ENCODE measurements at places on chromosomes 16 and 17. TPM values are rescaled to one million over a fixed set of nuclear protein-coding genes. Genes with fewer than 3 reads are reported as not detected.

The PRDM7 gene
- total RNA-seq: not detected

DNA sequence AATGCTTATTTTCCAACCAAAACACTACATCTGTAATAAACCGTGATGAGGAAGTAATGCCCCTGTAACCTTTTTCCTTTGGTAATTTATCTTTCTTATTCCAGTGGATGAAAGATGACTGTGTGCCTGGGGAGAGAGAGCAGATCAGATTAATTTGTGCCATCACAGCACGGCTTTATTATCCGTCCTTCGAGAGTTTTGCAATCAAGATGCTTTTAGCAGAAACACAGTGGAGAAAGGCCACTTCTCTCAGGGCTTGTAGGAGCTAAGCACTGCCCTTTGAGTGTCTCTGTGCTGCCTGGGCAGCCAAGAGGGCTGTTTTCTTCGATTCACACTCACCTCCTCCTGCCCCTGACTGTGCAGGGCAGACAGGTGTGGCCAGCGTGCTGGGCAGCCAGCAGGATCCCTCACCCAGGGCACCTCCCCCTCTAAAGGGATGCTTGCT lies 190.2 kb downstream of the PRKCA start:
- no peak overlapping the region for H3K4me3 ChIP-seq
- no peak for DNase-seq
- H3K27me3 ChIP-seq: no peaks in the 10 kb centered on the region
- H3K4me1 ChIP-seq: no peaks in the 10 kb centered on the region
- no peaks in the 10 kb centered on the region for H3K36me3 ChIP-seq
- H3K27ac ChIP-seq: no peak overlapping the region

DNA sequence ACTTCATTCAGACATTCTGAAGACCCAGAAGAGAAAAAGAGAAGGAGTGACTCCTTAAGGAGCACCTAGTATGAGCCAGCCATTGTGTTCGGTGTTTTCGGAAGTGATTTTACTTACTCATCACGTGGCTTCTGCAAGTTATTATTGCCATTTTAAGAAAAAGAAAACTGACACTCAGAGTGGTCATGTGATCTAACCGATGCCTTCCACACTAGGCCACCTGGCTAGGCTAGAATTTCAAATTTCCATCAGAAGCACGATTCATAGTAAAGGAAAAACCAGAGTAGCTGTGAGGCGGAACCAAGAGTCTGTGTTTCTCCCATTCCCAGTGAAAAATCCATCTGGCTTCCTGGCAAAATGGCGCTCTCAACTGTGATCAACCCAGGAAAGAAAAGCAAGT lies 32.0 kb downstream of the GTF3C1 start:
- H3K4me1 ChIP-seq: peaks cover 9% of the 10 kb centered on the region
- H3K27ac ChIP-seq: no peak overlapping the region
- H3K27me3 ChIP-seq: peaks cover 6% of the 10 kb centered on the region
- H3K4me3 ChIP-seq: no peak overlapping the region

GRCh38 chr16:19468300-19468699 lies 50.6 kb downstream of the TMC5 start:
- H3K4me1 ChIP-seq: no peaks in the 10 kb centered on the region
- no peak overlapping the region for H3K27ac ChIP-seq
- no peaks in the 10 kb centered on the region for H3K27me3 ChIP-seq
- no peak for DNase-seq
- no peaks in the 10 kb centered on the region for H3K36me3 ChIP-seq
- no peak overlapping the region for H3K4me3 ChIP-seq

The SPAG5 gene
- 31.5 TPM for total RNA-seq

DNA sequence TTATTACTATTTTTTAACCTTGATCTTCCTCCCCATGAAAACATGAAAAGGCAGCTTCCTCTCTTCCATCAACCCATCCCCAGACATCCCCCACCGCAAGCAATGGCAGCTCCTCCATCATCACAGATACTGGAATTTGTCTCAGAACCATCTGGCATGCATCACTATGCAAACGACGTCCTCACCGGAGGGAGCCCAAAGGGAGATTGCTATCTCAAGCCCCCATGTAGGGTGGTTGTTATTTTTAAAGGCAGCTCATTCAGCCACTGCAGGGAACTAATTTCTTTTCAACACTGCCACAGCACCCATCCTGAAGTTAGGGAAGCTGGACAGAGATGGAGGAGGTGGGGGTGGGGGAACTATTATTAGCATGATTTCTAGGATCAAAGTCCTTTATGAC lies 222.5 kb downstream of the FOXL1 start:
- DNase-seq: no peak
- peaks cover 4% of the 10 kb centered on the region for H3K36me3 ChIP-seq
- H3K4me3 ChIP-seq: no peak overlapping the region
- peaks cover 3% of the 10 kb centered on the region for H3K4me1 ChIP-seq

DNA sequence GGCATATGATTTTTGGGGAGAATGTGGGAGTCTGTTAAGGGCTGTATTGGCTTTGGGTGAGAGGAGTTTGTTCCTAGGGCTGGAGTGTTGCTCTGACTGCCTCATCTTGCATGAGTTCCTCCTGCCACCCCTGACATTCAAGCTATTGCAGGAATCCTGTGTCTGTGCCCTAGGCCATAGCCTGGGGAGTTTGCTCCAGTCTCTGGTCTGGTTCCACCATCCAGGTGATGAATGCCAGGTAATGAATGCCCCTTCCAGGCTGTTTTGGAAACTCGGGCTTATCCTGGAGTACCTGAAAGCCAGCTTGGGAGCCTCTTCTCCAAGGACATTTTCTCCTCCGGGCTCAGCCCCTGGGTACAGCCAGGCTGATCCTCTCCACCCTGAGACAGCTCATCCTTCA lies 117.0 kb upstream of the IRX3 start:
- no peak overlapping the region for H3K27ac ChIP-seq
- no peak overlapping the region for H3K4me3 ChIP-seq
- H3K27me3 ChIP-seq: no peaks in the 10 kb centered on the region
- DNase-seq: no peak
- peaks cover 2% of the 10 kb centered on the region for H3K4me1 ChIP-seq
- no peaks in the 10 kb centered on the region for H3K36me3 ChIP-seq

DNA sequence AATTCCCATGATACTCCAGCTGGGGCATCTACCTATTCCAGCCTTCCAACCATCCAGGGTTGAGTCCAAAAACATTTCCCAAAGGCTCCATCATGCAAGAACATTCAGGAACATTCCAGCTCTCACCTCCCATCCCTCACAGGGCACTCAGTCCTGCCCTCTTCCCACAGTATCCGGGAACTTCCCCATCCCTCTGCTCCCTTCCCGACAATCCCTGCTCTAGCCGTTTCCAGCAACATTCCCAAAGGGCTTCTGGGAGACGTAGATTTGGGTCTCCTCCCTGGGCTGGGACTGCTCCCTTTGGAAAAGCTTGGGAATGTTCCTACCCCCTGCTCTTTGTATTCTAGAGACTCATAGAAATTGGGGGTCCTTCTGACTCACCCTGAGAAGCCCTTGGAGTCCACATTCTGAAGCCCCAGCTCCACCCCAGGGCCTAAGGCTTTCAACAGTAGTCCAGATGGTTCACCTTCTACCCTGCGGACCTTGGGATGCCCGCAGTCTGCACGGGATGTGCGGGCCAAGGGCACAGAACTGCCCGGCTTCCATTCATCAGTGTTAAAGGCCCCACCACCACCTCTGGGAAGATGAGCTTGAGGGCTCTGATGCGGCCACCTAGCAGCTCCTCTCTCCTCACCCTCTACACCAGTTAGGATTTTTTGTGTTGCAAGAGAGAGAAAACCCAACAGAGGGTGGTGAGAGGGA lies 25.4 kb downstream of the NGFR start:
- H3K36me3 ChIP-seq: no peaks in the 10 kb centered on the region
- no peak for DNase-seq
- H3K4me3 ChIP-seq: peak overlapping the region; percentile 21
- peaks cover 32% of the 10 kb centered on the region for H3K4me1 ChIP-seq

The KRT28 gene
- total RNA-seq: not detected

- peaks cover 5% of the 10 kb centered on the region for H3K4me1 ChIP-seq
- H3K27me3 ChIP-seq: peaks cover 15% of the 10 kb centered on the region
- H3K36me3 ChIP-seq: peaks cover 9% of the 10 kb centered on the region
- no peak overlapping the region for H3K27ac ChIP-seq
- H3K4me3 ChIP-seq: no peak overlapping the region
Observed at GRCh38 chr17:82664701-82665182, 16.5 kb upstream of the WDR45B start.

The IL17C gene
- not detected for total RNA-seq

The PALB2 gene
- total RNA-seq: 14.4 TPM

DNA sequence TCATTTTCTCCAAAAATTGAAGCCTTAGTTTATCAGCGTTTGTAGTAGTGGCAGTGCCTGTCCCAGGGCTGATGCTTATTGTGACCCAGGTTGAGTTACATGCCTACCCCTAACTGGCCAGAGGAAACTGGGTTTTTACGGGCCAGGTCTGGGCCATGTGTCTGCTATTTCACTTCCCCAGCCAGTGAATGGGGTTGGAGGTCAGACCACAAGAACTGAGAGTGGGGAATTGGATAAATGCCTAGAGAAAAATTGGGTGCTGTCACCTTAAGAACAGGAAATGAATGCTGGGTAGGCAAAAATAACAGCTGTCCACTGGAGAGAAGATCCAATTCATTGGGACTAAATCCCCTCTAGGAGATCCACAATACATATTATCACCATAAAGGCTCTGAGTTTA lies 5.2 kb downstream of the ADPRM start:
- no peak overlapping the region for H3K27ac ChIP-seq
- no peak overlapping the region for H3K4me3 ChIP-seq
- DNase-seq: no peak
- no peaks in the 10 kb centered on the region for H3K27me3 ChIP-seq

GRCh38 chr17:83196366-83196765 lies 117.0 kb downstream of the METRNL start:
- H3K36me3 ChIP-seq: no peaks in the 10 kb centered on the region
- no peak overlapping the region for H3K4me3 ChIP-seq
- H3K27me3 ChIP-seq: peaks cover 1% of the 10 kb centered on the region
- H3K27ac ChIP-seq: no peak overlapping the region

DNA sequence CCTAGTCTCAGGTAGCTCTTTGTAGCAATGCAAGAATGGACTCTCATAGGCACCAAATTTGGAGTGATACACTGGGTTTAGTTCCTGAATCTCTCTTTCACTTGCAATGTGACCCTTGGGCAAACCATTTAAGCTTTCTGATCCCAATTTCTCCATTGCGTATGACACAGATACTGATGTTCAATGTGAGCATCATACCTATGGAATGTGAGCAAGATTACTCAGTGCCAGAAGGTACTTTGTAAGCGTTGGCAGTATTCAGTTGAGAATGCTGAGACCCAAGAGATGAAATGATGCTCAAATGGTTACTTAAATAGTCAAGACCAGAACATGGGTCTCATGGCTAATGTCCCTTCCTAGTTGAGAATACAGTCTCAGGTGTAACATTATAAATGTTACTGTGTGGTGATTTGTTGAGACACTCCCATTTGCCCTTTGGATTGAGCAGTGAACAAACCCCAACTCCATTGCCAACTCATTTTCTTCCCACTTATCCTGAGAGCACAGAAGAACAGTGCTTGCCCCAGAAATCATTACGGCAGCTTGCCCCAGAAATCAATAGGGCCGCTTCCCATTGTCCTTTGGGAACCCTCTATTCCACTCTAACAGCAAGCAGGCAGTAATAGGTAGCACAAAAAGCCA lies 134.1 kb downstream of the SOX9 start:
- H3K27ac ChIP-seq: no peak overlapping the region
- no peaks in the 10 kb centered on the region for H3K4me1 ChIP-seq
- no peaks in the 10 kb centered on the region for H3K36me3 ChIP-seq
- no peak overlapping the region for H3K4me3 ChIP-seq

The KRTAP4-1 gene
- total RNA-seq: not detected

GRCh38 chr17:38791162-38791561 lies 8.2 kb downstream of the PIP4K2B start:
- H3K36me3 ChIP-seq: peaks cover under 1% of the 10 kb centered on the region
- H3K4me3 ChIP-seq: peak overlapping the region; percentile 58
- H3K4me1 ChIP-seq: peaks cover 13% of the 10 kb centered on the region
- peaks cover 4% of the 10 kb centered on the region for H3K27me3 ChIP-seq

DNA sequence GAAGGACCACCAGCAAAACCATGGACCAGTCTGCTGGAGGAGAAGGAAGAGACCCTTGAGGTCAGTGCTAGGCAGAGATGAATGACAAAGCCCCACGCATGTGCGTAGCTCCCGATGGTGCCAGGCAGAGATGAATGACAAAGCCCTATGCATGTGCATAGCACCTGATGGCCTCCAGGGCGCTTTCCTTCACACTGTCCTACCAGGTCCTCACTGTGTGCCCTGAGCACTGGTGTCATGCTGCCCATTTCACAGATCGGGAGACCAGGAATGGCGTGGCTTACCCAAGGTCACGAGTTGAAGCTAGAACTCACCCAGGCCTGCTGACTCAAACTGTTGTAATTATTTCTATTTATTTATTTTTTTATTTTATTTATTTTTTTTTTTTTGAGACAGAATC lies 149.6 kb downstream of the KATNIP start:
- peaks cover 7% of the 10 kb centered on the region for H3K4me1 ChIP-seq
- no peak overlapping the region for H3K27ac ChIP-seq
- no peak overlapping the region for H3K4me3 ChIP-seq
- no peaks in the 10 kb centered on the region for H3K36me3 ChIP-seq
- no peak for DNase-seq
- H3K27me3 ChIP-seq: no peaks in the 10 kb centered on the region

The SKA2 gene
- total RNA-seq: 65.9 TPM

GRCh38 chr17:1126250-1126797 lies 53.5 kb downstream of the ABR start:
- H3K27me3 ChIP-seq: peaks cover 1% of the 10 kb centered on the region
- H3K36me3 ChIP-seq: peaks cover 3% of the 10 kb centered on the region
- H3K4me3 ChIP-seq: no peak overlapping the region
- DNase-seq: no peak
- peaks cover 10% of the 10 kb centered on the region for H3K4me1 ChIP-seq
- H3K27ac ChIP-seq: no peak overlapping the region

The GRB7 gene
- not detected for total RNA-seq

- no peaks in the 10 kb centered on the region for H3K4me1 ChIP-seq
- no peaks in the 10 kb centered on the region for H3K27me3 ChIP-seq
- H3K27ac ChIP-seq: no peak overlapping the region
- no peak overlapping the region for H3K4me3 ChIP-seq
- peak; percentile 28 for DNase-seq
- H3K36me3 ChIP-seq: no peaks in the 10 kb centered on the region
Observed at GRCh38 chr17:59853168-59853918, 39.4 kb downstream of the TUBD1 start.

GRCh38 chr17:5618476-5618875 lies 34.2 kb upstream of the NLRP1 start:
- no peak overlapping the region for H3K4me3 ChIP-seq
- DNase-seq: no peak
- H3K27me3 ChIP-seq: peaks cover 3% of the 10 kb centered on the region
- H3K36me3 ChIP-seq: no peaks in the 10 kb centered on the region

DNA sequence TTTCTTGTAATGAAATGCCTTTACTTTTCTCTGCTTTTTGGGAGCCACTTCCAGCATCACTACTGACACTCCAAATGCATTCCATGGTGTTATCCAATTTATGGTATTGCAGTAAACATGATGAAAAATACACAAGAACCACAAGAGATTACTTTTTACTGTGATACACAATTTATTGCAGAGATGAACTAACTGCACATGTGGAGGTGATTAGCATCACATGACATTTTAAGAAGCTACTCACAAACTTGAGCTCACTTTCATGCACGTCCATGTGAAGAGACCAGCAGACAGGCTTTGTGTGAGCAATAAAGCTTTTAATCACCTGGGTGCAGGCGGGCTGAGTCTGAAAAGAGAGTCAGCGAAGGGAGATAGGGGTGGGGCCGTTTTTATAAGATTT lies 780.5 kb upstream of the GOT2 start:
- no peak overlapping the region for H3K27ac ChIP-seq
- H3K27me3 ChIP-seq: peaks cover 2% of the 10 kb centered on the region
- H3K4me1 ChIP-seq: peaks cover 4% of the 10 kb centered on the region
- H3K36me3 ChIP-seq: peaks cover 6% of the 10 kb centered on the region
- no peak for DNase-seq

Measured in glutamatergic neuron (in vitro differentiated cells).